ENCODE measurements at places on chromosomes 13 and 19. TPM values are rescaled to one million over a fixed set of nuclear protein-coding genes. Genes with fewer than 3 reads are reported as not detected.

DNA sequence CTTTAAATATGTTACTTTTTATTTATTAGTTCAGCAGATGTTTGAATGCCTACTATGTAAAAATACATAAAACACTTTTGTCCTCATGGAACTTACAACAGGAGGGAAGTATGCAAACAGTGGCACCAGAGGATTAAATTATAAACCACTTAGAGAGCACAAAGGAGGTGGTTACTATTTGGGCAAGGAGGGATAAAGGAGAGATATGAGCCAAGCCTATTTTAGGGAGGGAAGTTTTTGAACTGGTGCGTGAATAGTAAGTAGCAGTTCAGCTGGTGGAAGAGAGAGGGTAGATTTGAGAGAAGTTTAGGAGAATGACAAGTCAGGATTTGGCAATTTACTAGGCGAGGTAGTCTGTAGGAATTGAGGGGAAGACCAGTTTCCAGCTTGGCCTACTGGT lies 8.6 kb downstream of the AKAP11 start:
- no peak for DNase-seq

Gene CEACAM1
- 2.4 TPM for polyA plus RNA-seq

DNA sequence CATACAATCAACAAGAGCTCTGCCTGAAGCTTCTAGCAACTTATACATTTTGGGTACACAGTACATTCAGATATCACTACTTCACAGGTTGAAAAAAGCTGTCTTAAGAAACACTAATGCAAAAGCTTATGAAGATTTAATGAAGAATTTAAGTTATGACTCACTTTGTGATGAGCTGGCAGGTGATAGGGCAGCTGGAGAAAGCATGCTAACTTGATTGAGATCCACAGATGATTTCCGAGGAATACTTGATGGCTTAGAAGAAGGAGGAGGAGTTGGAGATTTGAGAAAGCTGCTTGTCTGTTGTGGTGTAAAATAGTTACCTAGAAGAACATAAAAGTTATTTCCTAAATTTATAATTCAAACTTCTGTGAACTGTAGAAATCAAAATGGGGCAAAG lies 23.3 kb downstream of the EXOSC8 start:
- DNase-seq = no peak

- DNase-seq = no peak
Observed at GRCh38 chr13:59299584-59299983, 864.1 kb downstream of the DIAPH3 start.

DNA sequence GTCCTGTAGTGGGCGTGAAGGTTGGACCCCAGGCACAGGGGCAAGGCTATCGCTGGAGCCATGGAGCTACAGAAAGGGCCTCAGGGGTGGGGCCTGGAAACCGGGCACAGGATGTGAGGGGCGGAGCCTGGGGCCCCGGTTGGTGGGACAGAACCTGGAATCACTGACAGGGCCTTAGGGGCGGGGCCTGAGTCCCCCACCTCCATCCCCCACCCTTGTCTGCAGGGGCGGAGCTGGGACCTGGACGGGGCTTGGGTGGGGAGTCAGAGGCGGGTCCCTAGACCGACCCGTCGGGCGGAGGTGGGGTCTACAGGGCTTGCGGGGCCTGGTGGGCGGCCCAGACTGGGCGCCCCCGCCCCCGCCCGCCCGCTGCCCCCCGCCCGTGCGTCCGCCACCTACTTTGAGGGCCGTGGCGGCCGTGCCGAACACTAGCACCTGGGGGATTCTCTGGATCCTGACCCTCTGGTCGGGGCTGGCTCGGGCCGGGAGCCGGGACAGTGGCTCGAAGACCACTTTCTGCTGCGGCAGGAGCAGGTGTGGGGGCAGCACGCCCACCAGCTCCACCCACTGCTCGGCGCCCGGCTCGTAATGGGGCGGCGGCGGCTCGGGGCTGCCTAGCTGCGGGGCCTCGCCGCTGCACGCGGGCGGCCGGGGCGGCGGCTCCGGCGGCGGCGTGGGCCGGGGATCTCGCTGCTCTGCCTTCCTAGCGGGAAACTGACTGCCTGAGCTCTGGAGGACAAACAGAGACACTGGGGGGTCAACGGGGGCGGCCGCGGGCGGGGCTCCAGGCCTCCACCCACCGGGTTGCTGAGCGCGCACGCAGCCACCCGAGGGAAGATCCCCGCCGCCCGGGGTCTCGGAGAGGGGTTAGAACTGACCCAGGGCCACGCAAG lies 26.3 kb downstream of the DCAF15 start:
- DNase-seq = peak; percentile 59

GRCh38 chr19:49758292-49758691 lies 4.8 kb downstream of the TSKS start:
- DNase-seq = no peak
